ENCODE measurements at places on chromosomes 13 and 19.

DNA sequence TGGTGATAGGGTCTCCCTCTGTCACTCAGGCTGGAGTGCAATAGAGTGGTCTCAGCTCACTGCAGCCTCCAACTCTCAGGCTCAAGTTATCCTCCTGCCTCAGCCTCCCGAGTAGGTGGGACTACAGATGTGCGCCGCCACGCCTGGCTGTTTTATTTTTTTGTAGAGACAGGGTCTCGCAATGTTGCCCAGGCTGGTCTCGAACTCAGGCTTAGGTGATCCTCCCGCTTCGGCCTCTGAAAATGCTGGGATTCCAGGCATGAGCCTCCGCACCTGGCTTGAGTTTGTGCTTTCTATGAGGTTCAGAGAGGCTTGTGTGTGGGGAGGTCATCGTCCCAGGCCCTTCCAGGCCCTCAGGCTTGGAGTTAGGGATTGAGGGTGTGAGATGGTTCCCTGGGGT lies 39.2 kb upstream of the TNFAIP8L1 start:
- no peak for DNase-seq

DNA sequence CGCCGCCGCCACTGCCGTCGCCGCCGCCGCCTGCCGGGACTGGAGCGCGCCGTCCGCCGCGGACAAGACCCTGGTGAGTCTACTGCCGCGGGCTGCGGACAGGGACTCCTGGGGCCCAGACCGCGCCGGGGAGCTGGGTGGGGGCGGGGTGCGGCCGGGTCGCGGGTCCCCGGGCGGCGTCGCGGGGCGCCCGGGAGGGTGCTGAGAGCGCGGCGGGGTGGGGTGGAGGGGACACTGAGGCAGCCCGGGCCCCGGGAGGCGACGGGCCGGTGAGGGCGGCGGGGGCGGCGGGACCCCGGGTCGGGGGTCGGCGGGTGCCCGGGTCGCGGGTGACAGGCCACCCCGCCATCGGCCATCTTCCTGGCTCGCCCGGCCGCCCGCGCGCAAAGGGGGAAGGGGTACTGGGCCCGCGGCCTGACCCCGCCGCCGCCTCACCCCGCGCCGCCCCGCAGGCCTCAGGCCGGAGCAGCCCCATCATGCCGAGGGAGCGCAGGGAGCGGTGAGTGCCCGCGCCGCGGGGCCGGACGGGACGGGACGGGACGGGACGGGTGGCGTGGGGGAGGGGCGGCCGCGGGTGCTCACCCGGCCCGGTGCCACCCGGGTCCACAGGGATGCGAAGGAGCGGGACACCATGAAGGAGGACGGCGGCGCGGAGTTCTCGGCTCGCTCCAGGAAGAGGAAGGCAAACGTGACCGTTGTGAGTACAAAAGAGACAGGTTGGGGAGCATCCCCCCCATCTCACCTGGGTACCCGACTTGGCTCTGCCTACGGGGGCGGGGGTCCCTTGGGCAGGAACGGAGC lies 489 bp downstream of the CCNE1 start:
- no peak for DNase-seq

GRCh38 chr13:29230299-29230845 lies 365.1 kb downstream of the SLC7A1 start:
- DNase-seq, result no peak

- DNase-seq, result no peak
Observed at GRCh38 chr19:38617283-38617763, 430 bp downstream of the MAP4K1 start.

GRCh38 chr13:103517066-103517767 lies 451.0 kb upstream of the SLC10A2 start:
- DNase-seq, result no peak

- no peak for DNase-seq
Observed at GRCh38 chr19:58009301-58009665, 6.7 kb upstream of the ZNF606 start.

- DNase-seq, result no peak
Observed at GRCh38 chr13:110538632-110539031, 22.9 kb downstream of the RAB20 start.

All from BJ (cell line).